ENCODE measurements at places on chromosomes 6 and 20. TPM values are rescaled to one million over a fixed set of nuclear protein-coding genes. Genes with fewer than 3 reads are reported as not detected.
A peak's percentile ranks its signal among the peaks of the same experiment; 100 is the strongest.

NKX2-2 gene
- total RNA-seq = not detected

BPIFB4 gene
- not detected for total RNA-seq

DNA sequence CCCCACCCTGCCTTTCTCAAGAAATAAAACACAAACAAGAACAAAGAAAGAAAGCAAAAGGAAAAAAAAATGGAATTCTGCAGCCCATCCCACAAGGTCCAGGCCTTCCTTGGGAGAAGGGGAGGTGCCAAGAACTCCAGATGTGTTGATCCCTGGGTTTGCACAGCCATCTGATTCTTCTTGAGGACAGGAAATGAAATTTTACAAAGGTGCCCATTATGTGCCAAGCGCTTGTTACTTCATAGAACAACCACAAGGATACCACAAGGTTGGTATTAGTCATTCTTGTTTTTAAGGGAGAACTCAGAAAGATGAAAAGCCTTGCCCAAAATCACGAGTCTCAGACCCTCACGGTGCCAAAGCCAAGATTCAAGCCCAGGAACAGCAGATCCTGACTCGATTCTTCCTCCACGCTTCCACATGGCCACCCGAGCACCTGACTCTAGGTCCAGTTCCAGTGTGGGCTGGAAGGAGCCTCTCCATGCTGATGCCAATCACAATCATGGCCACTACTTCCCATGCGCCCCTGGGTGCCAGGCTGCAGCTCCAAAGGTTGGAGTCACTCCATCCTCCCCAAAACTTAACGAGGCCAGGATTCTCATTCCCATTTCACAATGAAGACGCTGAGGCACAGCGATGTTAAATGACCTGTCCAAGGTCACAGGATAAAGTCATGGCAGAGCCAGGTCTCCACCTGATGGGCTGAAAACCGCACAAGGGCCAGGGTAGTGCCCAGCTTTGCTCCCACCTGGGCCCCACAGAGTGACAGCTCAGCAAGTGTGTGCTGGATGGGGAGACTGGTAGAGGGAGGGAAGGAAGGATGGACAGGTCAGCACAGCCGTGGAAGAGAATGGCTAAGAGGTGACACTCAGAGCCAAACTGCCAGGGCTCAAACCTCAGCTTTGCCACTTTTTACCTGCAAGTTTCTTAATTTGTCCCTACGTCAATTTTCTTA lies 66.7 kb upstream of the TOP1 start:
- H3K4me1 ChIP-seq = peaks cover 7% of the 10 kb centered on the region
- no peak overlapping the region for H3K27ac ChIP-seq
- no peaks in the 10 kb centered on the region for H3K36me3 ChIP-seq
- H3K4me3 ChIP-seq = no peak overlapping the region
- H3K27me3 ChIP-seq = no peaks in the 10 kb centered on the region

GRCh38 chr6:119043265-119043664 lies 35.2 kb downstream of the FAM184A start:
- H3K27ac ChIP-seq = no peak overlapping the region
- no peaks in the 10 kb centered on the region for H3K36me3 ChIP-seq
- H3K4me1 ChIP-seq = no peaks in the 10 kb centered on the region
- H3K27me3 ChIP-seq = no peaks in the 10 kb centered on the region
- H3K4me3 ChIP-seq = no peak overlapping the region
- no peak for DNase-seq

DNA sequence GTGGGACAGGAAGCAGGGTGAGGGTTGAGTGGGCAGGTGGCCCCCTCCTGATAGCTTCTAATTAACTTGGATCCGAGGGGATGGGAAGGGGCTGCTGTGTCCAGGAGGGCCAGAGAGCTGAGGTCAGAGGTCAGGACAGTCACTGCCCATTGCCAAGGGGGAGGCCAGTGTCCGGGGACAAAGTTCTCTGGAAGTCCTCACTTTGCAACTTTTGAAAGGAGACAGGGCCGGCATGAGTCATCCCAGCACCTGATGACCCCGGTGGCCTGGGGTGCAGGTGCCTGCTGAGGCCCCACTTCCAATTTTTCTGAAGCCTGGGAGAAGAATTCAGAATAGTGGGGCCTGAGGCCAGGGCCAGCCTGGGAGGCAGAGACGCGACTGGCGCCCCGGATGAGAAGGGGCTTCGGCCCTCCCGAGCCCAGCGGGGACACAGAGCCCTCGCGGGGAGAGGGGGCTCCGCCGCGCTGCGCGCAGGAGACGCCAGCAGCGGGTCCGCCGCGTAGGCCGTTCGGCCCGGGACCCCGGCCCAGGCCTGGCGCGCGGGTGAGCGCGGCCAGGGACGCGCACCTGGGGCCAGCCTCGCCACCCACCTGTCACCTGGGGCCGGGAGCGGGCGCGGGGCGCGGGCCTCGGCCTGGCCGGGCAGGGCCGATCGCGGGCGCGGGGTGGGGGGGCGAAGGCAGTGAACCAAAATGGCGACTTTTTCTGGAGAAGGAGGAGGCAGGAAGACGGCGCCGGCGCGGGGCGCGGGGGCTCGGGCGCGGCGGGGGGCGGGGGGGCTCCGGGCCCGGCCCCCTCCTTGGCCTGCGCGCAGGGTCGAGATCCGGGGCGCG lies 586 bp downstream of the ZNF512B start:
- no peaks in the 10 kb centered on the region for H3K27me3 ChIP-seq
- H3K27ac ChIP-seq = peak overlapping the region; percentile 32
- peak; percentile 94 for DNase-seq
- peak overlapping the region; percentile 74 for H3K4me3 ChIP-seq

GRCh38 chr6:82741325-82741995 lies 324.2 kb downstream of the UBE3D start:
- no peak overlapping the region for H3K27ac ChIP-seq
- no peaks in the 10 kb centered on the region for H3K4me1 ChIP-seq
- H3K4me3 ChIP-seq = no peak overlapping the region
- DNase-seq = peak; percentile 62

GRCh38 chr6:31007694-31008093 lies 2.6 kb upstream of the MUC22 start:
- peaks cover 22% of the 10 kb centered on the region for H3K4me1 ChIP-seq
- DNase-seq = peak; percentile 87
- H3K27me3 ChIP-seq = no peaks in the 10 kb centered on the region
- no peaks in the 10 kb centered on the region for H3K36me3 ChIP-seq
- no peak overlapping the region for H3K4me3 ChIP-seq
- H3K27ac ChIP-seq = no peak overlapping the region

GRCh38 chr6:142448091-142448729 lies 146.4 kb downstream of the ADGRG6 start:
- H3K36me3 ChIP-seq = no peaks in the 10 kb centered on the region
- no peak overlapping the region for H3K27ac ChIP-seq
- DNase-seq = no peak

DNA sequence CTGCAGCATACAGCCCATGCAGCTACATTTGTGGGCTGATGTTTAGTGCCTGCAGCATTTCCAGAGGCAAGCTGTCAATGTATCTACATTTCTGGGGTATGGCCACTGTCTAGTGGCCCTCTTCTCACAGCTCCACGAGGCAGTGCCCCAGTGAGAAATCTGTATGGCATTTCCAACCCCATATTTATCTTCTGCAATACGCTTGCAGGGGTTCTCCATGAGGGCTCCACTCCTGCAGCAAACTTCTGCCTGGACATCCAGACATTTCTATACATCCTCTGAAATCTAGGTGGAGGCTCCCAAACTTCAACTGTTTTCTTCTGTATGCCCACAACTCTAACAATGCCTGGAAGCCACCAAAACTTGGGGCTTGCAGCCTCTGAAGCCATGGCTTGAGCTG lies 502.3 kb downstream of the C6orf118 start:
- H3K4me3 ChIP-seq = no peak overlapping the region
- DNase-seq = no peak
- H3K36me3 ChIP-seq = no peaks in the 10 kb centered on the region
- H3K27me3 ChIP-seq = no peaks in the 10 kb centered on the region
- H3K27ac ChIP-seq = no peak overlapping the region

SPATA2 gene
- 3.2 TPM for total RNA-seq

DNA sequence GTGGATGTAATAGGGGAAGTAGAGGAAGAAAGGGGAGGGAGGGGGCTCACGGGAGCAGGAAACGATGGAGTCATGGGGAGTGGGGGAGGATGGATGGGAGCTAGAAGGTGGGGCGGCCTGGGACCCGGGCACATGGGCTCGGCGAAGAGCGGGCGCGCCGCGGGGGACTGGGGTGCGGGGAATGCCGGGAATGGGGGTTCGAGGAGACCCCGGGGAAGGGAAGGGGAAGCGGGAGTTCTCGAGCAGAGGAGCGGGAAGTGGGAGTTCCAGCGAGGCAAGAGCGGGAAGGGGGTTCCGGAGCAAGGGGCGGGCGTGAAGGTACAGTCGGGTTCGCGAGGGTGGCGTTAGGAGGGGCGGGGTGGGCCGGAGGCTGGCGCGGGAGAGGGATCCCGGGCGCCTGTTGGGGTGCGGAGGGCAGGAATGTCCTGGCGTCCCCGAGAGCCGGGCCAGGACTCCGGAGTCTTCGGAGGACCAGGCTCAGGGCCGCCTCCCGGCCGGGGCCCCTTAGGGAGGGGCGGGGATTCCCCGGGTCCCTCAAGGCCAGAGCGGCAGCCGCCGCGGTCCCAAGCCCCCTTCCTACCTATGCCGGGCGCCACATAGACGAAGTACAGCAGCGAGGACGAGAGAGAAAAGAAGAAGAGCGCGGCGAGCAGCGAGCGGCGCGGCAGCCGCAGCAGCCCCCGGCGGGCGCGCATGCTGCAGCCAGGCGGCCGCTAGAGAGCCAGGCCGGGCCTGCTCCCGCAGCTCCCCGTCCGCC lies 504 bp downstream of the B4GALT5 start:
- no peaks in the 10 kb centered on the region for H3K27me3 ChIP-seq
- peak overlapping the region; percentile 83 for H3K4me3 ChIP-seq
- peak; percentile 82 for DNase-seq
- peaks cover 15% of the 10 kb centered on the region for H3K4me1 ChIP-seq
- H3K27ac ChIP-seq = peak overlapping the region; percentile 53
- no peaks in the 10 kb centered on the region for H3K36me3 ChIP-seq

RIMS1 gene
- total RNA-seq = 8.3 TPM

- no peaks in the 10 kb centered on the region for H3K36me3 ChIP-seq
- no peak for DNase-seq
- no peak overlapping the region for H3K27ac ChIP-seq
- H3K4me1 ChIP-seq = peaks cover 12% of the 10 kb centered on the region
Measured at GRCh38 chr6:108779536-108780275, 68.5 kb upstream of the ARMC2 start.

PLA2G7 gene
- 0.36 TPM for total RNA-seq

- H3K4me1 ChIP-seq = no peaks in the 10 kb centered on the region
- no peak overlapping the region for H3K27ac ChIP-seq
- peaks cover 4% of the 10 kb centered on the region for H3K27me3 ChIP-seq
- no peaks in the 10 kb centered on the region for H3K36me3 ChIP-seq
Measured at GRCh38 chr6:4531406-4531805, 244.8 kb upstream of the CDYL start.

DNA sequence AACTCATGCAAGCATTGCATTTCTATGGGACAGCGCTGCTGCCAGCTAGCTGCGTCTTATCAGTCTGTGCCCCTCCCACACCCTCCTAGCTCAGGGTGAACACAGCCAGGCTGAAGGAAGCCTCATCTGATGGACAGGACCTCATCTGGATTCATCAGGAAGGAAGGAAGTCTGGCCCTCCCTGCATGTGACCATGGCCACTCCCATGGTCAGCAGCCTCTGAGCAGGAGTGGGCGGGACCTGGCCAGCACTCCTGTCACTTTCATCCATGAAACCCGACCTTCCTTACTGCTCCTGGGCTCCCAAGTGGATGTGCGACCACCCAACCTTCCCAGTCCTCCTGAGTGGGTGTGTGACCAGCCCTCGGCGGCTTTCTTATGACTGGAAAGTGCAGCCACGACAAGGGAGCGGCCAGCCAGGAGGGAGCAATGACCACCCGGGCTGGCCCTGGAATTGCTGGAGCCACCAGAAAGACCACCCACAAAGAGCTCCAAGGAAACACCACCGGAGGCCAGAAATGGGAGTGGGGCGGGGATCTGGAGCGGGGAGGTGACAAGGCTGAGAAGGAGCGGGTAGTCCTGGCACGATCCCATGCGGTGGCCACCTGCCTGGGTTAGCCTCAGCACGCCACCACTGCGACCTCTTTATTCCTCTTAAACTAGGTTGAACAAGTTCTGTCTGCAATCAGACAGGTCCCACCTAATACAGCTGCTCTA lies 241.2 kb downstream of the TTLL2 start:
- no peaks in the 10 kb centered on the region for H3K36me3 ChIP-seq
- no peak overlapping the region for H3K27ac ChIP-seq
- DNase-seq = no peak
- H3K27me3 ChIP-seq = no peaks in the 10 kb centered on the region
- no peaks in the 10 kb centered on the region for H3K4me1 ChIP-seq
- H3K4me3 ChIP-seq = no peak overlapping the region

DNA sequence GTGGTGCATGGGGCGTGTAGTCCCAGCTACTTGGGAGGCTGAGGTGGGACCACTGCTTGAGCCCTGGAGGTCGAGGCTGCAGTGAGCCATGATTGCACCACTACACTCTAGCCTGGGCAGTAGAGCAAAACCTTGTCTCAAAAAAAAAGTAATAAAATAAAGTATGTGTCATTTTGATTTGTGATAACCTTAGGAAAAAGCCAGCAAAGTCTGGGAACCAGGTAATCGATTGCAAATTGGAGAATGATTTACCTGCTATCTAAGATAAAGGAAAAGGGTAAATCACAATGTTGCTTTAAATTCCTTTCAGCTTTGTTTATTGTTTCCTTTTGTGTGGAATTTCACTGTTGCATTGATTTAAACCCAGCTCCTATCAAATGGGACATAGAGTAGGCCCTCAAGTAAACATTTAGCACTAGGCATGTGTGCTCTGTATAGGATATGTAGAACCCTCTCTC lies 59.0 kb downstream of the SGK1 start:
- H3K27ac ChIP-seq = no peak overlapping the region
- H3K4me3 ChIP-seq = no peak overlapping the region
- H3K27me3 ChIP-seq = no peaks in the 10 kb centered on the region
- no peaks in the 10 kb centered on the region for H3K4me1 ChIP-seq
- no peak for DNase-seq
- no peaks in the 10 kb centered on the region for H3K36me3 ChIP-seq

ADGB gene
- not detected for total RNA-seq

TMEM74B gene
- total RNA-seq = not detected

TAAR8 gene
- not detected for total RNA-seq

DNA sequence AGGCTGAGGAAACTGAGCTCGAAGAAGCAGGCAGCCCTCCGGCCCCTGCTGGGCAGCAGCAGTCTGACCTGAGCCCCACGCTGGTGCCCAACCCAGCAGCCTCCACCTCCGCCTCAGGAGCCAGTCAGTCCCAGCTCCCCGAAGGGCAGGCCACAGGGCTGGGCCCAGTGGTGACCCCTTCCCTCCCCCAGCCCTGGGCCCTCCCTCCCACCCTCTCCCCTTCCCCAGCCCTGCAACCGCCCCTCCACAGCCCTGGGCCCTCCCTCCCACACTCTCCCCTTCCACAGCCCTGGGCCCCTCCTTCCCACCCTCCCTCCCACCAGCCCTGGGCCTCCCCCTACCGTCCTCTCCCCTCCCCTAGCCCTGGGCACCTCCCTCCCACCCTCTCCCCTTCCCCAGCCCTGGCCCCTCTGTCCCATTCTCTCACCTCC lies 115.0 kb downstream of the TAF4 start:
- no peaks in the 10 kb centered on the region for H3K36me3 ChIP-seq
- no peaks in the 10 kb centered on the region for H3K4me1 ChIP-seq
- H3K27ac ChIP-seq = no peak overlapping the region
- H3K4me3 ChIP-seq = no peak overlapping the region
- peak; percentile 66 for DNase-seq

- H3K4me3 ChIP-seq = no peak overlapping the region
- DNase-seq = no peak
- H3K27ac ChIP-seq = no peak overlapping the region
- H3K36me3 ChIP-seq = no peaks in the 10 kb centered on the region
- no peaks in the 10 kb centered on the region for H3K4me1 ChIP-seq
Measured at GRCh38 chr6:122839906-122840305, 50.8 kb downstream of the SMPDL3A start.

- H3K4me1 ChIP-seq = peaks cover 14% of the 10 kb centered on the region
- peak overlapping the region; percentile 86 for H3K4me3 ChIP-seq
- H3K27me3 ChIP-seq = no peaks in the 10 kb centered on the region
- no peak for DNase-seq
- peak overlapping the region; percentile 85 for H3K27ac ChIP-seq
Measured at GRCh38 chr6:1553562-1554083, 56.1 kb upstream of the FOXC1 start.

Data from osteoblast (primary cell).